ENCODE measurements at places on chromosomes 2 and 18.

GRCh38 chr2:27802547-27802946 is 31.0 kb downstream of the MRPL33 start:
- no peak for DNase-seq

GRCh38 chr2:223576873-223577272 is 25.3 kb downstream of the SCG2 start:
- peak; percentile 96 for DNase-seq

DNA sequence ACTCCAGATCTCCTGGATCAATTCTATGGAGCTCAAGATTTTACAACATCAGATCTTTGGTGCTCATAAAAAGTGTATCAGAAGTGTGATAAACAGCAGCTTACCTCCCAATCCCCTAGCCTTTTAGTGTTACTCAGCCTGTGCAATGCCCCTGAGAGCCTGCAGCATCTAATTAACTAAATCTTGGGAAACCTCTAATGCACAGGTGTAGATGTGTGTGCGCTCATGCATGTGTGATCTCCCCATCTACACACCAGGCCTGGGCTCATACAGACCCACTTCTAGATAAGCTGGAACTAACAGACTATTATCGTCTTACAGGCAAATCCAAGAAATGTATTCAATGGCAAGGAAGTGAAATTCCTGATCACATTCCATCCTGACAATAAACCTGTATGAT is 7.5 kb downstream of the SUCLG1 start:
- DNase-seq, result no peak

GRCh38 chr18:10100196-10100595 is 186.4 kb downstream of the VAPA start:
- DNase-seq, result no peak

- no peak for DNase-seq
Measured at GRCh38 chr2:101736233-101736632, 38.7 kb downstream of the MAP4K4 start.

DNA sequence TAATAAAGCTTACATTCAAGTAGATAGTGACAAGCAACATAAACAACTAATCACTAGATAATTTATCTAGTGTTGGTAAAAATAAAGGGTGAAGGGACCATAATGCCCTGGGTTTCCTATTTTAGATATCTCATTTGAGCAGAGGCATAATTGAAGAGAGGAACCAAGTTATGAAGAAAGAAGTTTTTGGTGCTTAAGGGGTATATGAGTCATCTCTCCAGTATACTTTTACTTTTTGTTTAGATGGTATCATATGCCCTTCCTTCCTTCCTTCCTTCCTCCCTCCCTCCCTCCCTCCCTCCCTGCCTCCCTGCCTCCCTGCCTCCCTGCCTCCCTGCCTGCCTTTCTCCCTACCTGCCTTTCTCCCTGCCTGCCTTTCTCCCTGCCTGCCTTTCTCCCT is 1053.5 kb upstream of the CELF4 start:
- no peak for DNase-seq

DNA sequence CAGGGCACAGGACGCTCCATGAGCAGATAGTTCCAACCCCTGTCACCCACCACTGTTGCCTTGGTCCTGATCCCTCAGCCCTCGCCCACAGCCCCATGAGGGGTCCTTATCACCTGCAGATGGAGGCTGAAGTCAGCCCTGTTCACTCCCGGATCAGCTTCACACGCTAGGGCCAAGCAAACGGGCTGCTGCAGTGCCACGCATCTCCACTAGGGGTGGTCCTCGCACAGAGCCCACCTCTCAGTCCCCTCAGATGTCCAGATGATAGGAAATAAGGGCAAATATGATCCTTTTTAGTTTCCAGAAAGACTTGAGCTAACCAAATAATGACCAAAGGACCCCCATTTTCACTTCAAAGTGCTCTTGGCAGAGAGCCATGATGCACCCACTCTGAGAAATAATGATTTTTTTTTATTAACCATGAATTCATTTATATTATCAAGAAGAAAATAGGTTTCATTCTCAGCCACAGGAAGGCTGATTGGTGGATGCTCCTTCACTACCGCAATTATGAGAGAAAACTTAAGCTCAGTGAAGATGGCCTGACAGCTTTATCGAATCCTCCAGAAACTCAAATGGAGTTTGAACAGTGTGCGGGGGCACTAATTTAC is 71.9 kb upstream of the KLHL29 start:
- no peak for DNase-seq

DNA sequence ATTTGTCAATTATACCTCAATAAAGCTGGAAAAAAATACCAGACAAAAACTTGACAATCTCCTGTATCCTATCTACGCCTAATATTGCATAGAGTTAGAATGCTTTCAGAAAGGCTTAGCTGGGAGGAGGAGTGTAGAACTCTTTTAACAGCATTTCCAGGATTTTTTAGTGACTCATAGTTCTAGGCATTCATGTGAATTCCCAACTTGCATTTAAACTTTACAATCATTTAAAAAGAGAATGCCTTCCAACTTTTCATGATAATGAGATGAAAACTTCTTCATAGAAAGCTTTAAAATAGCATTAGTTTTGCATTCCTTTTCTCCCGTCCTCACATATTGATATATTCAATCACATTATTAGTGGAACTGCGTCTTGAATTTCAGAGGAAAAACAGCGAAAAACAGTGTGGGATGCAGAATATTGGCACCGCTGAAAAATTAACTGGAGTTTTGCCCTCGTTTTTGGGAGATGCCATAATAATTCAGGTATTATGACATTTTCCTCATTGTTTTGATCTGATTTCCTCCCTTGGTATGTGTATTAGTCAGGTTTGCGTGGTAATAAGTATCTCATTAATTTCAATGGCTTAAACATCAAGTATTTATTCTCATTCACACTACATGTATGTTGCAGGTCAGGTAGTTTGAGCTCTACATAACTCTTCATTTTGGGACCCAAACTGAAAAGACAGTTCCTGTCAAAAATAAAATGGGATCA is 293.2 kb upstream of the FIGN start:
- peak; percentile 21 for DNase-seq

GRCh38 chr2:154978244-154978643 is 279.7 kb downstream of the KCNJ3 start:
- DNase-seq, result peak; percentile 9

- DNase-seq, result no peak
Measured at GRCh38 chr2:112642966-112643365, 2.8 kb upstream of the SLC20A1 start.

DNA sequence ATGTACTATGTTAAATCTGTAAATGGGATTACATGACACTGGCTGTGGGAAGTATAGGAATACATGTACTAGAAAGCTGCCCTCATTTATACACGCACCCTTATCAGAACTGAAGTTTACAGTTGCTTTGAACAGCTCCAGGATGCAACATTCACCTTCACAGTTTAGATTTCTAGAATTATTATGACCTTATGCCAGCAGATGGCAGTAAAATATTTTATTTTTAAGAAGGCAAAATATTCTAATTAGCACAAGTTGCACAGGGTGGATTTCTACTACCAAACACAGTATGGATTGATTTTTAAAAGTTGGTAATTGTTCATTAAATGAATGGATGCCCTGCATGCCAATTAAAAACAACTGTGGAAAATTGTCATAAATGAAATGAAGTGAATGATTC is 670.4 kb downstream of the KCNJ3 start:
- no peak for DNase-seq

DNA sequence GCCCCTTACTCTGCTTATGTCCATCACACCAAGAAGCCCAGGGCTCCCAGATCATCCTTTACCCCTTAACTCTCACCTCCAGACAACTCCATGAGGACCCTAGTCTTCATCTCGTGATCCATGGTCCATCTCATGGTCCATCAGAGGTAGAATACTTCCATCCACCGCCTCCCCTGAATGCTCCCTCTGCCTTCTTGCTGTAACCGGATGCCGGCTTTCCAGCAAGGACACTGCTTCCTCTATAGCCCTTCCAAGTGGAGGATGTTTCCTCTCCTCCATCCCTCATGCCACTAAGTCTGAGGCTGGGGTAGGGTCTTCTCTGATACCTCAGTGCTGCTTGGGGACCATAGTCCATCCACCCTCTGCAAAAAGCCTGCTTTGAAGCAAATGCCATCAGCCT is 118.6 kb upstream of the SIX2 start:
- no peak for DNase-seq

GRCh38 chr2:119385466-119385865 is 18.7 kb downstream of the DBI start:
- DNase-seq, result no peak

GRCh38 chr2:120875431-120875830 is 139.8 kb downstream of the GLI2 start:
- peak; percentile 60 for DNase-seq

- DNase-seq, result no peak
Measured at GRCh38 chr2:169562519-169562918, 11.1 kb downstream of the FASTKD1 start.

DNA sequence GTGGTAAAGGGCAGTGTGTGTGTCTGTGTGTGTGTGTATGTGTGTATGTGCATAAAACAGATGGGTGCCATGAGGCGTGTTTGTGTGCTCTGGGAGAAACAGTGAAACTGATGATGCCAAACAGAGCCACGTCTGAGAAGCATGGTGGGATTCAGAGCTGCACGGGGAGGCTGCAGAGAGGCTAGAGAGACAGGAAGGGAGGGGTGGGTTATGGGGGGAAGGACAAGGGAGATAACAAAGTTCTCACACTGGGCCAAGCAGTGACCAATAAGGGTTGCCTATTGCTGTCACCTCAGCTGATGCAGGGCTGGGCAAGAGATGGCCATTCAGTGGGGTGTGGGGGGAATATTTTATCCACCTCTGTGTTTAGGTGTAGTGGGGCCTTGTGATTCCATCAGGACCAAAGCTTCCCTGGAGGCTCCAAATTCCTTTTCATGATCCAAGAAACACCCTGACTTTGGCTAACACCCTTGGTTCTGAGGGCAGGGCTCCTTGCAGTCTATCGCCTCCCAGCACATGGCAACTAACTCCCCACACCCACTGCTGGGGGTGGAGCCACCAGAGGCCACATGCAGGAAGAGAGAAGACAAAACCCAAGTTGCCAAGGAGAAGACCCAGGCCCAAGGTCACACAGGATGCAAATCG is 54.2 kb upstream of the POMC start:
- no peak for DNase-seq

DNA sequence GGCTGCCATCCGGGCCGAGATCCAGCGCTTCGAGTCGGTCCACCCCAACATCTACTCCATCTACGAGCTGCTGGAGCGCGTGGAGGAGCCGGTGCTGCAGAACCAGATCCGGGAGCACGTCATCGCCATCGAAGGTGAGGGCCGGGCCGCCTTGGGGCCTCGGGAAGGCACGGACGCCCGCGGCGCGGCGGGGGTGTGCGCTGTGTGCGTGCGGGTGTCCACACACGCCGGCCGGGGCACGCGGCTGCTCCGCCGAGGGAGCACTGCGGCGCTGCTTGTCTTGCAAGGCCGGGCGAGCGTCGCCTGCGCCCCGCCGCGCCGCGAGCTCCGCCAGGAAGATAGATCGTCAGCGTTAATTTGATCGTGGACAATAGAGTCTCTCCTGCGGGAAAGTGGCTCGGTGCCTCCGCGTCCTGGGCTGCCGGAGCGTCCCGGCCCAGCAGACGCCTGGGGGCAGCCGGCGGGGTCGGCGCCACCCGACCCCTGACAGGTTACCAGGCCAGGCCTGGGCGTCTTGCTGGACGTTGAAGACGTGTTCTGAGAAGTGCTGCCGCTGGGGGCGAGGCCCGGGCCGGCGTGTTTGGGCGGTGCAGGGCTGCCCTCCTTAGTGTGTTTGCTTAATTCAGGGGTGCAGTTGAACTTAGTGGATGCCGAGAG is 1.0 kb downstream of the AGAP1 start:
- no peak for DNase-seq

DNA sequence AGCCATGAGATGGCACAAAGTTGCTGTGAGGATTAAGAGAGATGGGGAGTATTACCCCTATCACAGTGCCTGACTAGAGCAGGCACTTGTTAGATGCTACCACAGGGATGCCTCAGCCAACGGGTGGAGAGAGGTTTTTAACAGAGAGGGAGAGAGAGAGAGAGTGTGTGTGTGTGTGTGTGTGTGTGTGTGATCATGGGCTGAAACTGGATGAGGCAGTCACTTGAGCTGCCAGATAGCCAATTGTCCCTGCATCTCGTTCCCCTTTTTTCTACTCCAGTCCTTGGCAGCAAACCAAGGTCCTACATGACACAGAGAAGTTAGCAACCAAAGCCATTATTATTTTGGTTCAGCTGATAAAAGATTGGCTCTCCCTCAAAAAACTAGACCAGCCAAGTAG is 3.0 kb downstream of the CD8A start:
- no peak for DNase-seq

DNA sequence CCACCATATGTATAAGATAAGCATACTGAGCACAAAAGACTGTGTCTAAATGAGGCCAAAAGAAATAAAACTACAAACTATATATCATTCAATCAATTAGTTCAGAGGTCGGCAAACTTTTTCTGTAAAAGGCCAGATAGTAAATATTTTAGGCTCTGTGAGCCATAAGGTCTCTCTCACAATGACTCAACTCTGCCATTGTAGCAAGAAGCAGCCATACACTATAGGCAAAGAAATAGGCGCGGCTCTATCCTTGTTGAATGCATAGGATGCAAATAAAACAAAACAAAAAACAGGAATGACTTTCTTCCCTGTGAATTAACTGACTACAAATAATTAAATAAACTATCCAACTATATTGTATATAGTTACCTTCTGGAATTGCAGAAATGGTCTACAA is 8.6 kb upstream of the CCDC88A start:
- DNase-seq, result no peak

DNA sequence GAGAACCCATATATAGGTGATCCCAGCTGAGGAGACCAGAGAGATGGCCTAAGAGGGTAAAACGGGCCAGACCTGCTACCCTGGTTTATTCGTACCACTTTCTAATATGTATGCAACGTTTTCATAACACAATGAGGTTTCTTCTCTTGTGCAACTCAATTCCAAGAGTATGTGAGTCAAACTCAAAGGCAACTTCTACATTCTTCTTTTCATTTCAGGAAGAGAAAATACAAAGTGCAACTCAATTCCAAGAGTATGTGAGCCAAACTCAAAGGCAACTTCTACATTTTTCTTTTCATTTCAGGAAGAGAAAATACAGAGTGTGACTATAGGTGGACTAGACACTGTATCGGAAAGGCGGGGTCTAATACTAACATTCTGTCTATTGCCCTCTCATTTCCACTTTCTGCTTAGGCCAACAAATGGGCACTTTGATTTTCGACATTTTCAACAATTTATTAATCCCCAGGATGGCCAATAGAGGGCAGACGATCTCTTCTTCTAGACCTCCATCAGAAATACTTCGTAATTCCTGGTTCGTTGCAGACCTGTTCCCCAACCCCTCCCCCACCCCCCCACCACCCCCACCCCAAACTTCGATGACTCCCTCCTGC is 3.7 kb upstream of the CRIM1 start:
- no peak for DNase-seq

DNA sequence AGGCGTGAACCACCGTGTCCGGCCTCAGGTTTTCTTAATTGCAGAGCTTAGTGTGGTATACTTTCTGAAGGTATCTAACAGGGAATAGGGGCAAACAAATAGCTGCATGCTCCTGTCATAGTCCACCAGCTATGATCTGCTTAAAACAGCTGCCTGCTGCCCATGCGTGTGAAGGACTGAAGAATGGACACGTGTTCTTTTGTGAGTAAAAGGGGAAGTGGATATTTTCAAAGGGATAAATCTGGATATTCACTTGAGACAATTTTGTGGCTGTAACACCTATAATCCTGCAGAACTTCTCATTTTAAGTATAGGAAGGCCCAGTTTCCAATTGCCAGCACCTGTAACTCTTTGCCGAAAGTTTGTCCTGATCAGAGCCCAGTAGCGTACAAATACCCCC is 44.7 kb downstream of the TRPM8 start:
- no peak for DNase-seq

GRCh38 chr2:165328272-165328671 is 89.1 kb downstream of the SCN2A start:
- DNase-seq, result no peak

- DNase-seq, result peak; percentile 67
Measured at GRCh38 chr2:20450201-20450999, 3.5 kb downstream of the RHOB start.
